Glutamatergic neuron (in vitro differentiated cells): ENCODE measurements at places on chromosomes 6 and 20.

- H3K4me3 ChIP-seq, result no peak overlapping the region
- H3K27me3 ChIP-seq, result no peaks in the 10 kb centered on the region
- no peak overlapping the region for H3K27ac ChIP-seq
These were observed 52.5 kb downstream of the HLA-A start for GRCh38 chr6:29994826-29995225.

DNA sequence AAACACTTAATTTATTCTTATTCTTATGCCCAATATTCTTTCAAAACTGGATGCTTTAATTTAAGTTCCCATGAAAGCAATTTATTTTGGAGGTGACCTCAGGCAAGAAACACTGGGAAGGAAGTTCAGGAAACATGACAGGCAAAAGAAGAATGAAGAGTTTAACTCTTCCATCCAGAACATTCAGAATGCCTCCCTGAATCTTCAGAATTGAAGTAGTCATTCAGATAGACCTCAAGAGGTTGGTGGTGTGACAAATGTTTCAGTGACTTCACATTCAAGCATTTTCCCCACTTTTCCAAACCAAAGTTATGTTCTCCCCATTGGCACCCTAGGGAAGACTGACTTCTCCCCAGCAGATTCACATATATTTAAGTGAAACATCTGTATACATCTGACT is 110.5 kb downstream of the HAO1 start:
- DNase-seq, result no peak
- no peak overlapping the region for H3K4me3 ChIP-seq
- H3K27me3 ChIP-seq, result no peaks in the 10 kb centered on the region
- H3K27ac ChIP-seq, result no peak overlapping the region

DNA sequence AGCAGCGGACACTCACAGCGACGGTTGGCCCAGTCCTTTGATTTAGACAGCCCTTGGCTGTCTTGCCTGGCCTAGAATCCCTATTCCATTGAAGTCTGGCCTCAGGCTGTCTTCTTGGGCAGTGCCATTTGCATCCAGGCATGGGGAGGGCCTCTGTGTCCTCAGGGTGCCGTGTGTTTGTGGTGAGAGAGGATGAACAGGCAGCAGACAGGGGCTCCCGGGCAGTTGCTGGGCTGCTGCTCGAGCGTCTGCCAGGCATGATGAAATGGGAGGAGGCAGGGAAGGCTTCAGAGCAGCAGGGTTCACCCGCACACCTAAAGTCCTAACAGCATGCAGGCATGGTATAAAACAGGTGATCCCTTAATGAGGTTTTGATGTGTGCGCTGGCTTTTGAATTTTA is 126.9 kb downstream of the SOBP start:
- H3K4me1 ChIP-seq, result peaks cover 15% of the 10 kb centered on the region
- peak overlapping the region; percentile 15 for H3K27ac ChIP-seq
- peaks cover 2% of the 10 kb centered on the region for H3K27me3 ChIP-seq
- no peaks in the 10 kb centered on the region for H3K36me3 ChIP-seq
- no peak overlapping the region for H3K4me3 ChIP-seq

DNA sequence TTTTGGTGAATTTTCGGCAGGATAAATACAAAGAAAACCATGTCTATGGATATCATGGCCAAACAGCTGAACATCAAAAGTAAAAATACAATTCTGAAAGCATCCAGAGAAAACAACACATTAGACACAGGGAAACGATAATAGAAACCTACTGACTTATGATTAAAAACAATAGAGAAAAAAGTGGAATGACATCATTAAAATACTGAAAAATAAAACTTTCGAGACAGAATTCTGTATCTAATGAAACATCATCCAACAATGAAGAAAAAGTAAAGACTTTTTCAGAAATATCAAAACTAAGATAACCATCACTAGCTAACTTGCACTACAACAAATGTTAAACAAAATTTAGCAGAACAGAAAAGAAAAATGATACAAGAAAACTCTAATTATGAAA is 384.6 kb upstream of the RUNX2 start:
- H3K36me3 ChIP-seq, result peaks cover 7% of the 10 kb centered on the region
- no peaks in the 10 kb centered on the region for H3K27me3 ChIP-seq
- H3K4me3 ChIP-seq, result no peak overlapping the region
- no peak for DNase-seq

DNA sequence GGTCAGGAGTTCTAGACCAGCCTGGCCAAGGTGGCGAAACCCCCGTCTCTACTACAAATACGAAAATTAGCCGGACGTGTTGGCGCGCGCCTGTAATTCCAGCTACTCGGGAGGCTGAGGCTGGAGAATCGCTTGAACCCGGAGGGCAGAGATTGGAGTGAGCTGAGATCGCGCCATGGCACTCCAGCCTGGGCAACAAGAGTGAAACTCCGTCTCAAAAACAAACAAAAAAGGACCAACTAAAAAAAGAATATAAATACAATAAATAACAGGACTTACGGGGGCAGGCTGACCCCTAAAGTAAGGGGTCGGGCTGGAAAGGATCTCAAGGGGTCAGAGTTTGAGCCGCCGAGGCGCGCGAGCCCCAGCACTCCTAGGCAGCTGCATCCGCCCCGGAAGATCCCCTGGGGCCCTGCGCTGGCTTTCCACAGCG is 509 bp upstream of the TPD52L2 start:
- H3K4me1 ChIP-seq, result peaks cover 13% of the 10 kb centered on the region
- H3K27me3 ChIP-seq, result peaks cover 4% of the 10 kb centered on the region
- H3K36me3 ChIP-seq, result no peaks in the 10 kb centered on the region
- DNase-seq, result no peak

DNA sequence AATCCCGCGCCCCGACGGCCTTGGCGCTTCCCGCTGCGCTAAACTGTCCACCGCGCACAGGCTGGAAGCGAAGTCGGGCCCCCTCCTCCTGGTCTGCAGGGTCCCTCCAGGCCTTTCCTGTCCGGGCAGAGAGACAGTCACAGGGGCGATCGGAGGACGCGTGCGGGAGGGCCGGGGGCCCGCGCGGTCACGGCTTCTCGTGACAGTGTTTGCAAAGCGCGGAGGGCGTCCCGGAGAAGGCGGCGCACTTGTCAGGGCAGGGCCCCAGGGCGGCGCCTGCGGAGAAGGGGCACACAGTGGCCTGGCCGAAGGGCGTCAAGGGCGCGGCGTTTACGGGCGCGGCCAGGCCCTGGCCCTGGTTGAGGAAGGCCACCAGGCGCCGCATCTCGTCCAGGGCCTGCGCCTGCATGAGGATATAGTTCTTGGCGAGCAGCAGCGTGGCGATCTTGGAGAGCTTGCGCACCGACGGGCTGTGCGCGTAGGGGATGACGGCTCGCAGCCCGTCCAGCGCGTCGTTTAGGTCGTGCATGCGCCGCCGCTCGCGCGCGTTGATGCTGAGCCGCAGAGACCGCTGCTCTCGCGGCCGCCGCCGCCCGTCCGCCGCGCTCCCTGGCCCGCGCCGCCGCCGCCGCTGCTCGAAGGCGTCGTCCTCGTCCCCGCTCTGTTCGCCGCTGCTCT is 763 bp downstream of the BHLHE23 start:
- peaks cover under 1% of the 10 kb centered on the region for H3K36me3 ChIP-seq
- peak overlapping the region; percentile 52 for H3K27ac ChIP-seq
- peaks cover 7% of the 10 kb centered on the region for H3K27me3 ChIP-seq

- peak overlapping the region; percentile 59 for H3K27ac ChIP-seq
- peak overlapping the region; percentile 18 for H3K4me3 ChIP-seq
- no peak for DNase-seq
- no peaks in the 10 kb centered on the region for H3K36me3 ChIP-seq
These were observed 144.9 kb downstream of the SH3BGRL2 start for GRCh38 chr6:79776076-79776475.

- no peak for DNase-seq
- H3K36me3 ChIP-seq, result no peaks in the 10 kb centered on the region
- peaks cover 3% of the 10 kb centered on the region for H3K27me3 ChIP-seq
- H3K4me3 ChIP-seq, result no peak overlapping the region
These were observed 101.5 kb downstream of the RNF144B start for GRCh38 chr6:18488526-18489270.

GRCh38 chr6:110566346-110567125 is 90.1 kb upstream of the SLC22A16 start:
- no peak overlapping the region for H3K27ac ChIP-seq
- H3K4me1 ChIP-seq, result peaks cover 4% of the 10 kb centered on the region
- H3K27me3 ChIP-seq, result peaks cover 2% of the 10 kb centered on the region
- H3K4me3 ChIP-seq, result no peak overlapping the region
- H3K36me3 ChIP-seq, result no peaks in the 10 kb centered on the region

DNA sequence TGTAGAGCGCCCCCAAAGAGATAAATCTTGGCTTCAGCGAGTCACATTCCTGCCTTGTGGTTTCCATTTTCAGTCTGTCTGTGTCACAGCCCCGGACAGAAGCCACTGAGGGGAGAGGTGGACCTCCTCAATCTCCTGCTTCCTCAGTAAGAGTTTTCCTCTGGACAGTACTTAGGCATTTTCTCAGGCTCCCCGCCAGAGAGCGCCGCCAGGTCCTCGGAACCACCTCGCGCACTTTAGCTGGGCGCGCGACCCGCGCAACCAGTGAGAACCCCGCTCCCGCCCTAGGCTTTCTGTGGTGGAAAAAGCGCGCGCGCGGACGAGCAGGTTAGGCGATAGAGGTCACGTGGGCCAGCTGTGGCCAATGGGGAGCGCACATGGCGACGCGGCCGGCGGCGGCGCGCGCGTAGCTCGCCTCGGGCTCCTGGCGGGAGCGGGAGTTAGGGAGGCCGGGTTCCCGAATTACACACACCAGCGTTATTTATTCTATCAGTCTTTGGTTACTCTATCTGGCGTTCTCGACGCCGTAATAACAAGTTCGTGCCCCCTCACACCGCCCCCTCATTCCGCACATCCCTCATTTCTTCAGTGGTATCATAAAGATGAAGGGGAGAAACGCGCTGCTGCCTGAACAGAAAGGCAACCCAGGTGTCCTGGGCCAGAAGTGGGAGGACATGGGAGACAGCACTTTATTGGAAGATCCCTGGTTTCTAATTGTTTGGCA is 19.4 kb downstream of the PXT1 start:
- no peaks in the 10 kb centered on the region for H3K36me3 ChIP-seq
- no peaks in the 10 kb centered on the region for H3K27me3 ChIP-seq
- H3K27ac ChIP-seq, result peak overlapping the region; percentile 57
- peak; percentile 98 for DNase-seq
- H3K4me1 ChIP-seq, result peaks cover 5% of the 10 kb centered on the region
- H3K4me3 ChIP-seq, result peak overlapping the region; percentile 89

GRCh38 chr20:23456409-23456808 is 3.7 kb upstream of the CST11 start:
- H3K27ac ChIP-seq, result no peak overlapping the region
- DNase-seq, result no peak
- H3K27me3 ChIP-seq, result peaks cover 5% of the 10 kb centered on the region
- no peaks in the 10 kb centered on the region for H3K4me1 ChIP-seq

GRCh38 chr20:21507400-21508229 is 6.2 kb downstream of the NKX2-2 start:
- no peaks in the 10 kb centered on the region for H3K36me3 ChIP-seq
- no peak for DNase-seq
- H3K27me3 ChIP-seq, result peaks cover 40% of the 10 kb centered on the region
- no peak overlapping the region for H3K27ac ChIP-seq
- H3K4me3 ChIP-seq, result peak overlapping the region; percentile 44
- H3K4me1 ChIP-seq, result peaks cover 12% of the 10 kb centered on the region
